ENCODE measurements at places on chromosomes 1 and 21.

DNA sequence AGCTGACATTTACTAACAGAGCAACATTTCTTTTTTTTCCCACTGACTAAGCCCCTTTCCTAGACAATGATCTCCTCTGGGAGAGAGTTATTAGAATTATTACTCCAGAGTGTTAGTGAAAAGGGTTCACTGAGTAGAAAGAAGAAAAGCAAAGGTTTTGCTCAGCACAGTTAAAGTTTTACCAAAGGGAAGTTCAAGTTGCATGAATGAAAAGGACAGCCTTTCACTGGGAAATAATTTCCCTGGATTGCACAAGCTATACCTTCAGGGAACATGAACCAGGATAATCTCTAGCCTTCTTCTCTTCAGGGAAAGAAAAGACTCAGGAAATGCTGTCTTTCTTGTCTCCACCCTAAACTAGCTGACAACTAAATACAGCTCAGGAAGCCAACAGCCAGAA, 71.4 kb upstream of the ESRRG start:
- no peak for DNase-seq

GRCh38 chr1:16458831-16459230, 18.3 kb downstream of the NECAP2 start:
- no peak for DNase-seq

GRCh38 chr1:117067533-117068370, 7.6 kb downstream of the TTF2 start:
- DNase-seq = peak; percentile 61

- DNase-seq = peak; percentile 96
Observed at GRCh38 chr1:74732960-74733603, at the start of the genes CRYZ and TYW3. TSS of gene CRYZ (minus strand) at chr1:74733050. CDS start at chr1:74724821, 8,229 bp downstream. TSS of gene TYW3 (plus strand) at chr1:74733152. CDS start at chr1:74733245, 93 bp downstream.

GRCh38 chr1:167533851-167534300, 15.5 kb upstream of the CD247 start:
- no peak for DNase-seq

- DNase-seq = no peak
Observed at GRCh38 chr1:89130716-89131115, 4.8 kb upstream of the GBP2 start.

Measured in right lobe of liver (tissue), 6 donors.